ENCODE measurements at places on chromosomes 12 and 14. TPM values are rescaled to one million over a fixed set of nuclear protein-coding genes. Genes with fewer than 3 reads are reported as not detected.

DNA sequence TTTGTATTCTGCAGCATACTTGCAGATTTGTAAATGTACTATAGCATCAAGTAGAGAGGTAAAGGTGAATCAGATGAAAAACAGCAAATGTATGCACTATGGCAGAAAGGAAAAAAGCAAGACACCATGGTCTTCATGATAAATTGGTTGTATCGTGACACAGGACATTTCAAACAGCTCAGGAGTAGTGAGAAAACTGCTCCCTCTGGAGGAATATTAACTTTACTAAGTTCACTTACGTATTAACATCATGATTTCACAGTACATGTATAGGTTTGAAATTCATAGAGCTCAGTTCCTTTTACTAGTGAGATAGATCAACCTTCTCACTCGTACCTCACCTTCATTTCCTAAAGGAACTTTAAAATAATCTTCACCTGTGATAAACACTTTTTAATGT is 6.5 kb downstream of the MBIP start:
- H3K4me3 ChIP-seq = no peak overlapping the region
- no peak for DNase-seq
- peaks cover 35% of the 10 kb centered on the region for H3K36me3 ChIP-seq
- no peak overlapping the region for H3K27ac ChIP-seq
- peaks cover 3% of the 10 kb centered on the region for H3K4me1 ChIP-seq

DNA sequence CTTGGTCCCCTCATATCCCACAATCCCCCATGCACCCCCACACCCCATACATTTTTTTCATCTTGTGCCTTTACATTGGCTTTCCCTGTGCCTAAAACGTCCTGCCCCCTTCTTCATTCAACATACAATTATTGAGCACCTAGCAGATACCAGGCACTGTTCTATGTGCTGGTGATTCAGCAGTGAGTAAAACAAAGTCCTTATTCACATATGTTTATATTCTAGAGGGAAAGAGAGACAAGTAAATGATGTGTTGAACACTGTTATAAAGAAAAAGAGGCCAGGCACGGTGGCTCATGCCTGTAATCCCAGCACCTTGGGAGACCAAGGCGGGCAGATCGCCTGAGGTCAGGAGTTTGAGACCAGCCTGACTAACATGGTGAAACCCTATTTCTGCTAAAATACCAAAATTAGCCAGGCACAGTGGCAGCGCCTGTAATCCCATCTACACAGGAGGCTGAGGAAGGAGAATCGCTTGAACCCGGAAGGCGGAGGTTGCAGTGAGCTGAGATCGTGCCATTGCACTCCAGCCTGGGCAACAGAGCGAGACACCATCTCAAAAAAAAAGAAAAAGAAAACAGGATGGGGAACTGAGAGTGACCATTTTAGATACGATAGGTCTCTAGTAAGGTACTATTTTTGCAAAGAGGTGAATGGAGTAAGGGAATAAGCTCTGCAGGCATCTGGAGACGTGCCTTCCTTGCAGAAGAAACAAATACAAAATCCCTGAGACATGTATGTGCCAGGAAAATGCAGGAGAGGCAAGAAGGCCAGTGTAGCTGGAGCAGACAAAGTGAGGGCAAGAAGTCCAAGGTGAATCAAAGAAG is 12.2 kb downstream of the SLC7A7 start:
- H3K4me1 ChIP-seq = no peaks in the 10 kb centered on the region
- DNase-seq = no peak
- H3K4me3 ChIP-seq = no peak overlapping the region
- no peaks in the 10 kb centered on the region for H3K27me3 ChIP-seq

DNA sequence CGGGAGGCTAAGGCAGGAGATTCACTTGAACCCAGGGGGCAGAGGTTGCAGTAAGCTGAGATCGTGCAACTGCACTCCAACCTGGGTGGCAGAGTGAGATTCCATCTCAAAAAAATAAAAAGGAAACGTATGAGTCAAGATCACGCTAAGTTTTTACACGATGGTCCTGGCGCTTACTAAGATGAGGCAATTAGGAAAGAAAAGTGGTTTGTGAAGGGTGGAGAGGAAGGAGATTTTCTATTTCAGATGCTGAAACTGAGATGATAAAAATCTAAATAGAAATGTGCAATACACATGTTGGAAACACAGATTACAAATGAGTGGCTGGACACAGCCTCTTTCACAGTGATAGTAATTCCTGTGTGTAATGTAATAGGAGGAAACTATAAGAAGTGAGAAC is 63.2 kb downstream of the KDM5A start:
- DNase-seq = no peak
- no peak overlapping the region for H3K27ac ChIP-seq
- no peak overlapping the region for H3K4me3 ChIP-seq
- H3K27me3 ChIP-seq = no peaks in the 10 kb centered on the region

DNA sequence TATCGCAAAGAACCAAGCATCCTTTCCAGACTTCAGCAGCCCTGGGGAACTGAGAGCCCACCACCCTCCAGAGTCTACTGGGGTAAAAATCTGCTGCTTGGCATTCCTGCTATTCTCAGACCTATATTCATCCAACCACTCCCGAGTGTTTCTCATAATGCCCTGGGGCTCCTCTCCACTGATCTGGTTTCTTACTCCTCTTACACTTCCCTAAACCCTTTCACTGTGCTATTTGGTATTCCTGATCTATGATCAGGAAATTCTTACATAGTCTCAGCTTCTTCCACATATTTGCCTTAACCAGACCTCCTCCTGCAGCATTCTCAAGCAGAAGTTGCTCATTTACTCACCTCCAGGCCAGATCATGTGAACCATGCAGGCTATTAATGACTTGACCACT is 82.4 kb downstream of the SYT10 start:
- no peak overlapping the region for H3K4me3 ChIP-seq
- H3K4me1 ChIP-seq = no peaks in the 10 kb centered on the region
- no peaks in the 10 kb centered on the region for H3K27me3 ChIP-seq
- H3K27ac ChIP-seq = no peak overlapping the region
- H3K36me3 ChIP-seq = no peaks in the 10 kb centered on the region
- no peak for DNase-seq

Gene APEX1
- 131 TPM for total RNA-seq
